Iris pigment epithelial cell (primary cell): ENCODE measurements at places on chromosomes 11 and 22.

DNA sequence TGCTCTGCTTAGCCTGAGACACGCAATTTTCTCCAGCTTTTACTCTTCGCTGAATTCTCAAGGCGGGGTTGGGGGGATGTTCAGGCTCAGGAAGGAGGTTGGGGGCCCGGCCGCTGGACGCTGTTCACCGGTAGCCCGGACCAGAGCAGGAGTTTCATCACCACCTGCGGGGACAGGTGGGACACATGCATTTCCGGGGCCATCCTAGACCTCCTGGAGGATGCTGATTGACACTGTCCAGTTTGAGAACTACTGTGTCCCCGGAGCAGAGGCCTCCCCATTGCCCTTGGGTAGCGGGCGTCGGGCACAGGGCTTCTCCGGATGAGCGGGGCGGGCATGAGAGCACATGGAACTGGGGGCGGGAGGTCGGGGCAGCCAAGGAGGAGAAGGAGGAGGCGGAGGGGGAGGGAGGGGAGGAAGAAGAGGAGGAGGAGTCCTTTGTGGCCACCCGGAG is 144.0 kb upstream of the GRK3 start:
- no peak for DNase-seq

GRCh38 chr11:90124371-90124770 is 10.1 kb upstream of the NAALAD2 start:
- peak; percentile 36 for DNase-seq

- no peak for DNase-seq
Measured at GRCh38 chr11:21229224-21229623, 559.8 kb downstream of the NELL1 start.

- DNase-seq, result peak; percentile 96
Measured at GRCh38 chr11:35491231-35491871, 34.1 kb downstream of the PAMR1 start.

DNA sequence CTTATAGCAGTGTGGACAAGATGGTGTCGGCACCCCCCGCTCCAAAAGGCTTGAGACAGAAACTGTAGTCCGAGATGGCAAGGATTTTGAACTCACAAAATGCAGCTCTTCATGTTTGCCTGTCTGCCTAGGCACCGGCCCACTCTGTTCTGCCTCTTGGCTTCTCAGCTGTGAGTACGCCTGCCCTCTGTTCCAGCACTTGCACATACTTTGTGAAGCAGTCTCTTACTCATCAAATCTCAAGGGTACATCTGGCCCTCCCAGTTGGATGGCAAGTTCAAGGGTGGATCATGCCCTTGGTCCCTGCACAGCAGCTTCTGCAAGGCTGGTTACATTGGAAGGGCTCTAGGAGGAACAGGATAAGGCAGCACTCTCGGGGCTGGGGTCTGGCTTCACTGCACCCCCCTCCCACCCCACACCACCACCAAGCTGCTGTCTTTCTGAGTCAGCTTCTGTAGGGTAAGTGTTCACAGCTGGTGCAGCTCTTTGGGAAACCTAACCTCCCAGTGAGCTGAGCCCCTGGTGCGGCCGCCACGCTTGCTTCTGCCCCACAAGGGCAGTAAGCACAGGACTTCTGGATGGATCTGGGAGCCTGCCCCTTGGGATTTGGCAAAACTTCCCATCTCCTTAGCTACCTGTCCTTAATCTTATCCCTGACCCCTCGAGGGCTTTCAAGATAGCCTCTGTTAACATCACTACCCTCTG is 37.2 kb downstream of the FAM83F start:
- DNase-seq, result no peak

- no peak for DNase-seq
Measured at GRCh38 chr22:20114506-20115475, 1.1 kb upstream of the RANBP1 start.

DNA sequence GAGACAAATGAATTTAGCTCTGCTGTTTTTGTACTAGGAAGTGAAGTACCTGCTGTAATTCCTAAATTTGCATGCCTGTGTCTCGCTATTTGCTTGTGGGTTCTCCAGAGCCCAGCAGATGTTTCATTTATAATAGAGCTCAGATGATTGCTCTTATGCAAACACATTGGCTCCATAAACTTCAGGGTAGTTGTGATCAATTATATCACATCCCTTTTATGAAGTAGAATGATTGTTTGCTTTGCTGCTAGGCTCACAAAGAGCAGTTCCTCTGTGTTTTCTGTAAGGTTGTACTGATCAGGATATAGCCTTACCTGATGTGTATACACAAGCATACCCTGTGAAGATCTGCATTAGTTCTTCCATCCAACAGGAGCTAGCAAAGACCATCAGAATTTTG is 64.1 kb downstream of the C11orf87 start:
- DNase-seq, result no peak

GRCh38 chr11:120334894-120335462 is 1.2 kb upstream of the ARHGEF12 start:
- peak; percentile 92 for DNase-seq

- peak; percentile 87 for DNase-seq
Measured at GRCh38 chr11:63666874-63667273, 4.3 kb downstream of the ATL3 start.

DNA sequence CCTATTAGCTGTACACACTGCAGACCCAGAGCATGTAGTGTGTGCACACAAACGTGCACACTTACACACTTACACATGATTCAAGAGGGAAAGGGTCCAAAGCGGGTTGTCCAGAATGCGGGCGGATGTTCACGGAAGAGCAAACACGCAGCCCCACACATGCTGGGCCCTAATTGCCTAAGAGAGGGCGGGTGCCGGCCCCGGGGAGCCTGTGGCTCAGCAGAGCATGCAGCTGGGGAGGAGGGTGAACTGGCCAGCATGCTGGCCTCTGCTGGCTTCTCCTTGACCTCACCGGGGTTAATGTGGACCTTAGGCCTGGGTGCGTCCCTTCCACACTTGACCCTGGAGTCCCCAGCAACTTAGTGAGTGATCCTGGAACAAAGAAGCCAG is 816.3 kb downstream of the BRD1 start:
- no peak for DNase-seq

DNA sequence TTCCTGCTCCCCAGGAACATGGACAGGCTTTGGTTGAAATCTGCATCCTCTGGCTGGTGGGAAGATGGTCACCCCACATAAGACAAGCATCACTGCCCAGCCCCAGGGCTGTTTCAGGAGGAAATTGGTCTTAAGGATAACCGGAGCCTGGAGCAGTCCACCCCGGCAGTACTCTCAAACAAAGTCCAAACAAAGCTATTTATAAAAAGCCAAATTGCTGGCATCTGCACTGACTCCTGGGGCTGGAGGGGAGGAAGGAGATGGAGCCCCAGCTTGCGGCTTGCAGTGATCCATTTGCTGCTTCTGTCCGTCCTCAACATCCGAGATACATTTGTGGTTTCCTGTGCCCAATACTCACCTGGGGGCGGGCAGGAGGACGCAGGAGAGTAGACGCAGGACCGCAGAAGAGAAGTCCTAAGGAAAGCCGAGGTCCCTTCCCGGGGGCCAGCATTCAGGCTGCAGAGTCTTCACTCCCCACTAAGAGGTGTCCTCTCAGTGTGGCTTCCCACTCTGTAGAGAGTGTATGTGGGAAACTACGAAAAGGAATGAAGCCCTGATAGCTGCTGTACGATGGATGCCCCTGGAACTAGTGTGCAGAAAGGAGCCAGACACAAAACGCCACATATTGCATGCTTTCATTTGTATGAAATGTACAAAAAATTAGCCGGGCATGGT is 107.3 kb upstream of the FGF3 start:
- DNase-seq, result no peak

DNA sequence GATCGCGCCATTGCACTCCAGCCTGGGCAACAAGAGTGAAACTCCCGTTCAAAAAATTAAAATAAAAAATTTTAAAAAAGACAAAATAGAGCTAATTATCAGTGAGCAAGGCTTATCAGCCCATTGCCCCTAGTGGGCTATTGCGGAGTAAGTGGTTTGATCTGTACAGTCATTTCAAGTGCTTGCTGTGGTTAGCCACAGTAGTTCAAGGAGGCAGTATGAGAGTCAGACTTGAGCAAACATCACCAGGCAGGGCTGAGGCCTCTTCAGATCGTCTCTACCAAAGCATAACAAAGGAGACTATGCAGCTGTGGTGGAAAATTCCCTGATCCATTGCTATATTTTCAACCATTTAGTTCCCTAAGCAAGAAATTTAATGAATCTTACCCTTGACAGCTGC is 4.3 kb upstream of the SBF2 start:
- DNase-seq, result peak; percentile 99

DNA sequence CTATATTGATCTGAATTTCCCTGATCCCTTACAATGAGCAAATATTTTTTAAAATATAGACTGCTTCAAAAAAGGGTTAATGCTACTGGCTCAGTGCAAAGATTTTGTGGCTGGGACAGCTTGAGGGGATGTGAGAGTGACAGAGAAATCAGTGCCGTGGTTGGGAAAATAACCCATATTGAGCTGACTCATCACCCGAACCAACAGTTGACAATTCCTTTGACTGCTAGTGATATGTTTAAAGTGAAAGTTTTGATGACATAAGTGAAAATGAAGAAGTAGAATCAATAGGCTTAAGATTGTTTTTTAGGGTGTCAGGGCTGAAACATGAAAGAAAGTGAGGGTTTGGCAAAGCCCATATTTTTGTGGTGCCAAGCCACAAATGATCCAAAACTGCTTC is 257.1 kb upstream of the TENM4 start:
- no peak for DNase-seq

DNA sequence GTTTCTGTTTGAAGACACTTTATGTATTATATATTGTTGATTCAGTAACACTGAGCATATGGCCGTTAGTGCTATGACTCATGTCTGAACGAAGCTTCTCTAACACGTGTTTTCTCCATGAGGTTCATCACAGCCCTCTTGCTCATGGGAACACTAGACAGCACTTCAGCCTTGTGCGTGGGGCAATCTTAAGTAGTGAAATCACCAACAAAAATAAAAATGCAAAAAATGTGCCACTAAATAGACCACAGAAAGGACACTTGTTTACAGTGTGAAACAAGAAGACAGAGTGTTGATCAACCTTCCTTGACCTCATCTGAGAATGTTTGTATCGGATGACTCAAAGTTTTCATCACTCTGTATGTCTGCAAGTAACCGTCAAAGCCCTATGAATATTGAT is 94.5 kb downstream of the FDX1 start:
- peak; percentile 98 for DNase-seq

- no peak for DNase-seq
Measured at GRCh38 chr22:18970176-18970947, 34.3 kb upstream of the PRODH start.

- peak; percentile 50 for DNase-seq
Measured at GRCh38 chr11:66328302-66329144, 7.7 kb downstream of the RIN1 start.

GRCh38 chr11:81030186-81030585 is 1589.4 kb upstream of the TENM4 start:
- no peak for DNase-seq

- DNase-seq, result peak; percentile 64
Measured at GRCh38 chr11:27456140-27456794, 16.3 kb downstream of the LGR4 start.
